RPMI7951 (cell line): ENCODE measurements at places on chromosomes 2 and 18.

DNA sequence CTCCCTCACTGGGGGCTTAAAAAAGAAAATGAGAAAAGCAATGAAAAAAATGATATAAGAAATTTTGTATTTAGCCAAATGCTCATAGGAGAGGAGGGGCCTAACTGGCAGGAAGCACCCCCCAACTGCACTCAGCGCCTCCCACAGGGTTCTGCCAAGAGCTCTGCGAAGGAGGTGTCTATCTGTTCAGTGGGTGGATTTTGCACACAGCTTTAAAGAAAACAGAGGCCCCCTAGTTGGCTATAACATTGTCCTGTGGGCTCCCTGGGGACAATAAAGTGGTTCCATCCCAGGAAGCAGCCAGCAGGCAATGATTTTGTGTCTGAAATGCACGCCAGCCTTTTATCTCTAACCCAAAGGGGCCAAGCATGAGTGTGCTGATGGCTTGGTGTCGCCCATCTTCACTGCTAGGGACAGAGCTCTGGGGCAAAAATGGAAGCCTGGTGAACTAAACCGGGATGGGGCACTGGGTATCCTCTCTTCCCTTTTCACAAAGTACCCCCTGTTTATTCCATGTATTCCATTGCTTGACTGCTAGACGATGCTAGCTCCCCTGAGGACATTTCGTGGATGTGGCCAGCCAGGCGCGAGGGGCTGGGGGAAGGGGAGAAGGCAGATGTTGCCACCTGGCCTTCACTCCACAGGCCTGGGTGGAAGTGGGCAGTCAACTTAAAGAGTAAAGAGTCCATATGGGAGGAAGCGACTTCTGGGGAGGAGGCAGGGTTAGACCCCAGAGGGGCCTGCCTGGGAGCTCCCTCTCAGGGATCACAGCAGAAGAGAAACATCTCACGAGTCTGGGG, 205.7 kb downstream of the CYP26B1 start:
- peak; percentile 41 for DNase-seq

GRCh38 chr2:32865399-32866068, 81.2 kb upstream of the LTBP1 start:
- peak; percentile 79 for DNase-seq

GRCh38 chr2:667332-667999, 9.7 kb downstream of the TMEM18 start:
- DNase-seq: peak; percentile 67

GRCh38 chr18:44079606-44080005, 601.1 kb upstream of the SETBP1 start:
- peak; percentile 55 for DNase-seq

- no peak for DNase-seq
These were observed 50.4 kb downstream of the MFSD6 start for GRCh38 chr2:190458352-190459107.

DNA sequence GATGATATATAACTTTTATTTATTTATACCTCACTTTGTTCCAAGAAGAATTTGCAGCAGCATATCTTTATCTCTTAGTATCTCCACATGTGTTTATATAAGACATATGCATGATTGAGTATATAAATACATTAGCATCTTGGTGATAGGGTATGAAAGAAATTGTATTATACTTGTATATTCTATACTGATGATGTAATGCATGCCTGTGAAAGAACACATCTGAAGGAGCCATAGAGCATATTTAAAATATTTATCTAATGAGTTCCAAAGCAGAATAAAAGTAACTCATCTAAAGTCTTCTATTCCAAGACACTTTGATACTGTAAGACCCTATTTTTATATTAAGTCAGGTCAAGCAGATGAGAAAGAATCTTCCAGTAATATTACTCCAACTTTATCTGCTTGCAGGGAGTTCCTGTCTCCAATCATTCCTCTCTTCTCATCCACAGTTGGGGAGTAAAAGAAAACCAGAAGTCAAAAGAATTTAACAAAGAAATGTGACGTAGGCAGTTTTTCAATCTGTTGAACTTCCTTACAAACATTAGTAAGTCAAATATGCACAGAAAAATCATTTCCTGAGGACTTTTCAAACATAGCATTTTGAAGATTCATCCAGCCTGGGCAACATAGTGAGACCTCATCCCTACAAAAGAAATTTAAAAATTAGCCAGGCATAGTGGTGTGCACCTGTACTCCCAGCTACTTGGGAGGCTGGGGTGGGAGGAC, 76.7 kb downstream of the DTNB start:
- no peak for DNase-seq

GRCh38 chr18:79975043-79975442, 10.6 kb downstream of the HSBP1L1 start:
- no peak for DNase-seq

DNA sequence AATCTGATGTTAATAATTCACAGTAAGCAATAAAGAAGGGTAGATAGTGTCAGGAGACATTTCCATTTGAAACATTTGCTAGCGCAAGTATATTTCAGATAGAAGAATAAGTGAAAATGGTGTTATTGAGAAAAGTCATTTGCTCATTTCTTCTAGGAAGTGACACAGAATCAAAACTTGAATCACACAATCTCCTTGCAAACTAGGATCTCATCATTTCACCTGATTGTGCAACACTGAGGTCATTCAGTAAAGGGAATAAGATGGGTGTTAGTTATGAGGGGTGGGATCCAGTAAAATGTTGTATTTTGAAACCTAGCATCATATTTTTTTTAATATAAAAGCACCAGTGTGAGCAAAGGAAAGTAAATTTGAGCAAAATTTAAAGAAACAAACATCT, 208.0 kb upstream of the KCNJ3 start:
- no peak for DNase-seq

GRCh38 chr2:102112692-102113665, 29.6 kb upstream of the IL1R1 start:
- peak; percentile 91 for DNase-seq

GRCh38 chr2:126655500-126656430, at the start of gene GYPC:
TSS of gene GYPC (plus strand) at chr2:126656158. CDS start at chr2:126656264, 106 bp downstream.
- peak; percentile 96 for DNase-seq

GRCh38 chr2:233075966-233076339, 15.8 kb downstream of the INPP5D start:
- no peak for DNase-seq

- DNase-seq: no peak
These were observed 44.1 kb downstream of the EFR3B start for GRCh38 chr2:25085761-25086560.

- DNase-seq: no peak
These were observed 79.5 kb downstream of the CCDC138 start for GRCh38 chr2:108866041-108866440.

- no peak for DNase-seq
These were observed 67.9 kb downstream of the DGKD start for GRCh38 chr2:233422050-233422639.

DNA sequence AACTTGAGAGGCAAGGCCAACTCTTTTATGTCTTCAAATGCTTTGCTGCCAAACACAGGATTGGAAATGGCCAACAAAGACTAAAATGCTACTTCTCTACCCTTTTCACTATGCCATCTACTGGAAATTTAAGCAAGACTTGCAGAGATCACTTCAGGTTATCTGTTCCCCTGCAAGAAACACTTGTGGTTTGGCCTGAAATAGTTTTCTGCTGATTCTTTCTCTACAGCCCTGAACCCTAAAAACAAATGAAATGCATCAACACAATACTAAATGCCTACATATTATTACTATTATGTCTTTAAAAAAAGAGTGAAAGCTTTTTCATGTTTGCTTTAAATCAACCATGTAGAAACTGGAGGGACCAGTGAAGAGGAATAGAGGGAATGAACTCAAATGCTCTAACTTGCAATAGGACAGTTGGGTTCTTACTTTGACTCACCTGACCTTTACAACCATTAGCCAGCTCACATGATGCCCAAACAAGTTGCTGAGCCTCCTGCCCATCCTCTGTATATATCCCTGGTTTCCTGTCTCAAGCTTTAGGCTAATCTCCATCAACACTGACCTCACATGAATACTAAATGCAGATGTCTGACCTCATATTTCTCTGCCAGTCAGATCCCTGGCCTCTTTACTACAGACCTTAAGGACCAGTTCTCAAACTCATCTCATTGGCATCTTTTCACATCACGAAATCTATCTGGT, 17.5 kb upstream of the ADAM17 start:
- DNase-seq: peak; percentile 60

GRCh38 chr2:138356178-138356577, 145.4 kb upstream of the SPOPL start:
- DNase-seq: peak; percentile 26

DNA sequence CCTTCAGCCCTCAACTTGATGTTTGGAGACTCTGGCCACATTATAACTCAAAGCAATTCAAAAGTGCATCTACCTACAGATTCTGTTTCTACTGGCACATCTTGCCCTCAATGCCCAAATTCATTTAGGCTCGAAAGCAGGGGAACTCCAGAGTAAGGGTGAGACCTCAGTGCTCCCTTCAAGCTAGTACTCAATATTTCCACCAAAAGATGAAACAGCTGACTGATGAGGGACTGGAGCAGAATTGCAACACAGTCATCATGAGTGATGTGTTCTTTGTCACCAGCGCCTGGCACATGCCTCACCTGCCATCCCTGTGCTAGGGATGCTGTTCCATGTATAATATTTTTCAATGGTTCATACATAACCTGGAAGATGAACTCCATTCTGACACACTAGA, 247.3 kb downstream of the DSEL start:
- no peak for DNase-seq

- DNase-seq: no peak
These were observed 7.8 kb upstream of the ARHGAP28 start for GRCh38 chr18:6721755-6722154.

DNA sequence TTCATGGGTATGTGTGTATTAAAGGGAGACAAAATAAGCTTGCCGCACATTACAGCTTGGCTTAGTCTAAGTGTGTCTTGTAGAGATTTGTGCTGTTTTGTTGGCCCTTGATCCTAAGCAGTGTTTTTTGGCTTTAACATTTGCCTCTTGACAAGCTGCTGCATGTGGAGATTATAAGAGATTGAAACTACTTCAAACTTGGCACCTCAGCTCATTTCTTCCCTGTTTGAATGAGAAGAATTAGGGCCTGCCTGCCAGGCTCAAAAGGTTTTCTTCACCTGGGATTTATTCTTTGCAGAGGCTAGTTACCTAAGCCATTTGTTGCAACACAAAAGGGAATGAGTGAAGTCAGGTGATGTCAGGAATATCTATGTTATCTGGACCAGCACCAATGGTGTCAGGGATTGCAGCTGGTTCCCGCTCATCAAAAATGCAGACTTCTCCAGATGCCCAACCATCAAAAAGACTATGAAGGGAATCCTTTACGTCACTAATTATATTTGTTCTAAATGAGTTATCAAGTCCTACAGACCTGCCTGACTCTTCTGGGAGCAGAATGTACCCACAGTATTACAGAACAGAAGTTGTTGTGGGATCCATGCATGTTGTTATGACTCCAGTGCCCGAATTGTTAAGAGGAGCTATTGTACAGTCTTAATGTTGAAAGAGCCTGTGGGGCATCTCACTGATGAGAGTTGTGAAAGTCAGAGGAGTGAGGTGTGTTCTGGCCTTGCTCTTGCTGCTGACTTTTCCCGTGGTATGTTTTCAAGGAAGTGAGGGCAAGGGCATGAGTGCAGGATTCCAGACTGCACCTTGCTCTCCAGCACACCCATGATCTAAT, 31.0 kb downstream of the ABCA12 start:
- no peak for DNase-seq

GRCh38 chr2:99481941-99482340, 7.9 kb downstream of the REV1 start:
- peak; percentile 29 for DNase-seq

GRCh38 chr2:179037807-179038206, 12.1 kb downstream of the CCDC141 start:
- no peak for DNase-seq

DNA sequence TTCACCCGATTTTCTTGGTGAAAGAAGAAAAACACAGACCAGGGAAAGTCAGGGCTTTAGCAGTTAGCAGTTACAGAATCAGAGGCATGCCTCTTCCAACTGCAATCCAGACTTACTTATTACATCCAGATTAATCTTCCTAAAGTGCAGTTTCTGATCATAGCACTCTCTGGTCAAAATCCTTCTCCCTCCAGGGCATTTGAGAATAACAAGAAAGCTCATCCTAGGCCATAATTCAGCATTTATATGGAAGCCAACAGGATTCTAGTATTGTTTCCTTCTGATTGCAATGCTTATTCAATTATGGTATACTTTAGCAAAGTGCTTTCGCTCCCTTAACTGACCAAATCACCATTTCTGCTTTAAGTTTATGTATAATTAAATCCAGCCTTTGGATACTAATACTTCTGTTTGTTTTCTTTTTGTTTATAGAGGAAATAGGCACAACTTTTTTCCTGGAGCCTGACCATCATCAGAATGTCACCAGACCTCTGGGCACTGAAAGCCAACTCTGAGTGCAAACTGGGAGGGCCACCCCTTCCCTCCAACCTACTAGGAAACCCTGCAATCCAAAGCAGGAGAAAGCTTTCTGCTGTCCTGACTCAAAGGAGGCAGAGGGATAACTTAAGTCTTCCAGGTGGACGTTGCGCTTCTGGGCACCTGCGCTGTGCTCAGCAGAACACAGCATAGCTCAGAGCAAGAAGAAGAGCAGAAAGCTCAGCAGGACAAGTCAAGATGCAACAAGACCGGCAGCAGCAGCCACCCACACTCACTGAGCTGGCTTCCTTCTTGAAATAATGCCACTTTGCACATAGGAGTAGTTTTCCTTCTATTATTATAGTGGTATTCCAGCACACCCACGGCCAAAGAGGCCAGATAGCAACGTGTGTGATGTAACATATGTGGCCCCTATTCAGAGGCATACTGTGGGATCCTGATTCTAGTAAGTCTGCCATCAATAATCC, 99.3 kb downstream of the STK39 start:
- no peak for DNase-seq

DNA sequence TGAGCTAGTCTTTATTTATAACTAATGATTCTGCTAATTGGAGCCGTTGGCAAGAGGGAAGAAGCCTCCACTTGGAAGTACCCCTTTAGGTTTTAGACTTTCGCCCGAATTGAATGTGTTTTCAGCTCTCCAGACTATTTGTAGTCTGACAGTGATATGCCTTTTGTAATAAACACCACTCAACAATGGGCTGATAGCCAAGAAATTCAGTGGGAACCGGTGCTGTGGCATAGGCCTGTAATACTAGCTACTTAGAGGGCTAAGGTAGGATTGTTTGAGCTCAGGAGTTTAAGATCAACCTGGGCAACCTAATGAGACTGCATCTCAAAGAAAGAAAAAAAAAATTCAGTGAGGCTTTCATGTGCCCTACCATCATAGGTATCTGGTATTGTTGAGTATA, 13.6 kb upstream of the ZSCAN30 start:
- no peak for DNase-seq

GRCh38 chr2:206062724-206063123, 23.2 kb downstream of the INO80D start:
- DNase-seq: peak; percentile 10

- no peak for DNase-seq
These were observed 278.5 kb downstream of the CLIP4 start for GRCh38 chr2:29393676-29394075.
